Activated T-helper 1 cell treated with Interleukin-2 at 50 U/mL for 16 hours (primary cell): ENCODE measurements at places on chromosomes 12 and 14.

GRCh38 chr14:88029500-88029899 lies 24.6 kb downstream of the GPR65 start:
- no peak for DNase-seq

DNA sequence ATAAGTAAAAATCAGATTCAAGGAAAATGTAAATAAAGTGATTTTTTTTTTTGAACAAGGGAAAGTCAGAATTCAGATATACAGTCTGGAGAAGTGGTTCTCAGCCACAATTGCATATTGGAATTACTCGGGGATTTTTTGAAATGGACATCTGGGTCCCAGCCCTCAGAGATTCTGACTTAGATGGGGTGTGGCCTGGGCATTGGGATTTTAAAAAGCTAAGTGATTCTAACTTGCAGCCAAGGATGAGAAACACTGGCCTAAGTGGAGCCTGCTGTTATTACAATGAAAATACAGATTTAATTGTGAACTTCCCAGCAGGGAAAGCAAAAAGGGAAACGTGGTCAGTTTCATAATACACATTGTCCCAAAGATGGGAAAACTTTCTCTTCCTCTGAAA lies 273.8 kb downstream of the TTC8 start:
- no peak for DNase-seq

DNA sequence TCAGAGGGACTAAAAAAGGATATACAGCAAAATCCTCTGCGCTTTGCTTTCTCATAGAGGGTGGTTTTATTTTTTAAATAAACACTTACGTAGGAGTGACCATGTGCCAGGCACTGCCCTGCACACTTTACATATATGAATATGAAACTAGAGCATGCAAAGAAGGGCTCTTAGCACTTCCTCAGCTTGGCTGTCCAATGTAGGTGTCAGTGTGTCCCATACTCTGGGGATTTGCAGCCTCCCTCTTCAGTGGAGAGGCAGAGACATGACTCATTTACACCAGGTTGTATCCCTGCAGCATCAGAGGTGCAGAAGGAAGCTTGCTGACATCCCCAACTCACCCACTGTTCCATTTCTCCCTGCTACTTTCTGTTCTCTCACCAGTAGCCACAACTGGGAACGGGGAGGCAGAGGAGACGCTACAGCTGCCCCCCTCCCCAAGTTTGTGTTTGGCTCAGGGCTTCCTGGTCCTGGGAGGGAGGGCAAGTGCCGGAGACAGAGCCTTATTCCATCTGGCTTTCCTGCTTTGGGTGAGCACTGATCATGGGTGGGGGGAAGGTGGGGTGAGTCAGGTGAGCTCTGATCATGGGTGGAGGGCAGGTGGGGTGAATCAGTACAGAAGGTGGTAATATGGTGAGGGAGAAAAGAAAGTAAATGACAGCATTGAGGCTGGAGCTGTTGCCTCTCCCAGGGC lies 4.9 kb upstream of the KRT5 start:
- no peak for DNase-seq

DNA sequence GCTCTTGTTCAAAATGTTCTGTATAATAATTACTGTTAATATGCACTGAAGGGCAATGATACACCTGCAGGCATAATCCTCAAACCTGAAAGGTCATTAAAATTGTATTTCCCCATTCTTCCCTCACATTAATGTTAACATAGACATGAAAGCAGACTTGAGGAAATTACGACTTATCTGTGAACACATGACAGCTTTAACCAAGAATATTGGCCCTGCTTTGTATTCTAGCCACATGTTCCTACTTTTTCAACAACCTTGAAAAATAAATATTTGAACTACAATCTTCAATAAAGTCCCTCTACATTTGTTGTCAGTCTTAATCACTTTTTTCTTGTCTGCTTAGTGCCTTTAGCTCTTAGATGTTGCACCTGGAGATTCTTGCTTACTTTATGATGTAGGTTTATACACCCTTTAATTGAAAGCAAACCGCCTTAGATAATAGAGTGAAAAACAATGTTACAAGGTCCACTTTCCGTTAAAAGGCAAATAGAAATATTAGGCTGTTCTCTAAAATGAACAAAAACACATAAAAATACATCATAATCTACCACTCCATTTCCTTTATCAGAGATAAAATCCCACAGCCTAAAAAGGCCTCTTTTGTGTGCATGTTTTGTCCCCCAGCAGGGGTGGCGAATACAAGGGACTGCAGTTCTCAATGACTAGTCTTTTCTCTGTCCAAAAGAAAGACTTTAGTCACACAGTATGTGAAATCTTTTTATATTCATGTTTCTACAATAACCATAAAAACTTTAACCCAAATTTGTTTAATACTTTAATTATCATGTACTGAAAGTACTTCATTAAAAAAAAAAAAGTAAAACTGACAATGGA lies 55.9 kb downstream of the ZFC3H1 start:
- no peak for DNase-seq

DNA sequence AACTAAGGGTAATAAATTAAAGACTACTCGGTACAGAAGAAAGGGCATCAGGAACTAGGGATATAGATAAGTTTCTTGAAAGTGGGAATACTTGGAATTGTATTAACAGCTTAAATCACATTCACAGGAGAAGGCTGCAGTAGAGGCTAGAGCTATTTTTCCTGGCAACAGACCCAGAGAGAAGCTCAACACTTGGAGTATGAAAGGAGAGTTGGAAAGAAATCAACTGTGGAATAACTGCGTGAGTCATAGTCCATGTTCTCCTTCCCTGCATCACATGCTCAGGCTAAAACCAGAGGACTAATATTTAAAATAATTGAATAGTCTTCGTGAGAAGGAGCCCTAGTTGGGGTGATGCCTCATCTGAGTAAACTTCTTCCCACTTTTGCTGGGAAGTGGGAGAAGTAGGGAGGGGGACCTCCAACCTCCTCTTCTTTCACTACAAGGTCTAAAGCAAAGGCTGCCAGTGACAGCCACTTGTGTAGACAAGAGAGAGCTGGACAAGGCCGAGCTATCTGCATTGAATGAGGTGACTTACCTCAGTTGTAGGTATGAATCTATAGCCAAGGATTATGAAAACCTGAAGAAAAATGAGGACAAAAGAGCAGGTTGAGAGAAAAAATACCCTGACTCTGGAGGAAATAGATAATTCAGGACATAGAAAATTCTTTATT lies 32.7 kb downstream of the DYRK2 start:
- DNase-seq, result no peak

DNA sequence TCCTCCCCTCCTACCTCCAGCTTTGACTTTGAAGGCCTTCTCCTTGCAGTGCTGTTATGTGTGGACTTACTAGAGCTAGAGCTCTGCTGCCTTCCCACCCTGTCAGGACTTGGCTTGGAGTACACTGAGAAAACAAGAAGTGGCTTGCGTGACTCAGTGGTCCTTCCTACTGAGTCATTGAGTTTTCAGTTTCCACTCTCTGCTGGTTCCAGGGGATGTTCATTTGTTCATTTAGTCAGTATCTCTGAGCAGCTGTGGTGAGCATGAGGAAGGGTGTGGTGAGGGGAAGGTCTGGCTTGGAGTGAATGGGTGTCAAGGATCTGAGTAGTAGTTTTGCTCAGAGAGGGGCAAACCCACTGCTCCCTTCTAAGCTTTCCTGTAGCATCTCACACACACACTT lies 17.2 kb upstream of the ELK3 start:
- DNase-seq, result no peak

GRCh38 chr12:1529862-1530591 lies 64.4 kb downstream of the FBXL14 start:
- no peak for DNase-seq

DNA sequence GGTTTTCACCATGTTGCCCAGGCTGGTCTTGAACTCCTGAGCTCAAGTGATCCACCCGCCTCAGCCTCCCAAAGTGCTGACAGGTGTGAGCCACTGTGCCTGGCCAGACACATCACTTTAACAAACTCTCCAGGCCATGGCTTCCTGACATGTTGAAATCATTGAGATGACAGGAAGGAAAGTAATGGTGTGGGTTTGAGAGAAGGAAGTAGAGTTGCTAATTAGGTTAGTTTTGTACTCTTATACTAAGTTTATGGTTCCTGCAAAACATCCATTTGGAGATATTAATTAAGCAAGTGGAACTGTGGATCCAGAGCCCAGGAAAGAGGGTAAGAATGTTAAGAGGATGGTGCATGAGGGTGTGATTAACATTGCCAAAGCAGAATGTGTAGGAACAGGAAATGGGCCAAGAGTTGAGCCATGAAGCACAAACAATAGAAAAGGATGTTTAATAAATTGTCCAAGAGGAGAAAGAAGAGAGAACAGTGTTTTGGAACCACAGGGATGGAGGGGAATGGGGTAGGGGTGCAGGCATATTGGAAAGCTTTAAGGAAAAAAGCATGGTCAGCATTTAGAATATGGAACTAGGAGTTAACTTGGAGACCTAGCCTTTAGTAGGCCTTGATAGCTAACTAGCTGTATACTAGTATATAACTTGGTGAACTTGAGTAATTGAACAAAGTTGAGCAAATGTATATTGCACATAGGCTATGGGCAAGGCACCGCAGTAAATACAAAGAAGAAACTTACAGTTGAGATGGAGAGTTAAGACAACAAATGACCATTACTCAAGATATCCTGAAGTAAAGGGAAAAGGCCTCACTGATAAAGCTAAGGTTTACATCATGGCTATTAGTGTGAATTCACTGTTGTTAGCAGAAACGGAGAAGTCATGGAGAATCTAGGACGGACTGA lies 91.3 kb upstream of the DNM1L start:
- DNase-seq, result no peak

DNA sequence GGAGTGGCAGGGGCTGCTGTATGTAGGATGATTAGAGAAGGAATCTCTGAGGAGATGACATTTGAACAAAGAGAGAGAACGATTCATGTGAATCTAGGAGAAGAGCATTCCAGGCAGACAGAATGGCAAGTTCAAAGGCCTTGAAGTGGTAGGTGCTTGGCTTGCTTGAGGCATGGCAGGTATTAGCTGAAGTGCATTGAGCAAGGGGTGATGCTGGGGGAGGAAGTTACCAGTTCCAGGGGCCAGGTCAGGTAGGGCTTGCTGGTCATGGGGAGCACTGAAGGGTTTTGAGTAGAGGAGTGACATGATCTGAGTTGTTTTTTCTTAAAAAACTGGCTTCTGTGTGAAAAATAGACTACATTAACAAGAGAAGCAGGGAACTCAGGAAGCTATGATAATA lies 71.8 kb downstream of the SPATS2 start:
- DNase-seq, result no peak

DNA sequence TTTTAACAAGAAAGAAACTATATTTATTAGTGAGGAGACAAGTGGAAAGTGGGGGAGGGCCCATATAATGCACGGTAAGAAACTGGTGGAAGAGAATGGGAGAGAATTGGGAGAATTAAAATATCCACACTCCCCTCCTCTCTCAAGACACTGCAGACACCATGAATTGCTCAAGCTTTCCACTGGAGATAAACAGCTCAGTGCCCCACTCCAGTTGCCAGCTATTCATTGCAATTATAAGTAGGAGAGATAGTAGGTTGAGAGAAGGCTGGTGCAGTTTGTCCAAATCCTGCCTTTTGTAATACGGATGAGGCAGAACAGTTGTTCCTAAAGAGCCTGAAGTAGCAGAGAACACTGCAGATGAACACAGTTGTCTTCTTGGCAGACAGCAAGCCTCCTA lies 38.2 kb downstream of the DCAF5 start:
- no peak for DNase-seq

DNA sequence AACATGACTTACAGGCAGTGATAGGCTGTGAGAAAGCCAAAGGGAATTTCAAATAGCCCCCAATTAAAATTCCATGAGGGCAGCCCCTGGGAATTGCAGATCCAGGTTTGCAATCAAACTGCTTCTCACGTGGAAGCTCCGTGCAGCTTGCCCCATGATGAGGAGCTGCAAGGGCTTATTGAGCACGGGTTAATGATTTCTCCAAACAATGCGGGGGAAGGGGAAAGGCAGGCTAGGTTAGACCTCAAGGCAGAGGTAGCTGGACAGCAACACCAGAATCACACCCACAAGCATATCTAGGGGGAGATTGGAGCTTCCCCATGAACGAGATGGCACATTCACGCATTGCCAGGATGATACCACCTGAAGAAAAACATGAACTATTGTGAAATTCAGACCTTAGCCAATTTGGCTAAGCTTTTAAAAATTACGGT lies 5.0 kb upstream of the DUSP6 start:
- DNase-seq, result no peak
